Stimulated activated naive CD8-positive, alpha-beta T cell treated with anti-CD3 and anti-CD28 coated beads, Interleukin-15, Interleukin-2, amounts not matched to agents 100 U/mL and 50 U/mL, for 24 hours (primary cell): ENCODE measurements at places on chromosomes 6 and 20.
A peak's percentile ranks its signal among the peaks of the same experiment; 100 is the strongest.

GRCh38 chr6:41707565-41708200 is 27.7 kb downstream of the TFEB start:
- peak; percentile 45 for DNase-seq

GRCh38 chr20:11921321-11921720 is 3.6 kb downstream of the BTBD3 start:
- no peak for DNase-seq

DNA sequence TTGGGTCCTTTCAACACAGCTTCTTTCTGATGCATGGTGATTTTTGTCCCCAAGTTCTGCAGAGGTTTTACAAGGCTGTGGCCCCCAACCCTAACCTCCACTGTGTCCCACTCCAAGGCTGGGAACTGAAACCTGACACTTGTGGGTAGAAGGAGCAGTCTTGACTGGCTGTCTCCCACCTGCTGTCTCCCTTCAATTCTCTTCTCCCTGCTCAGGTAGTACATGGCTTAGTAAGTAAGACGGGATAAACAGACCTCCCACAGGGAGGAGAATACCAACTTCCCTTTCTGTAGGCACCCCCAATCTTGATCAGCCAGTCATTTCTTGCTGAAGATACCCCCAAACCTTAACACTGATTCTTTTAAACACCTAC is 25.0 kb downstream of the TGM6 start:
- DNase-seq, result no peak

DNA sequence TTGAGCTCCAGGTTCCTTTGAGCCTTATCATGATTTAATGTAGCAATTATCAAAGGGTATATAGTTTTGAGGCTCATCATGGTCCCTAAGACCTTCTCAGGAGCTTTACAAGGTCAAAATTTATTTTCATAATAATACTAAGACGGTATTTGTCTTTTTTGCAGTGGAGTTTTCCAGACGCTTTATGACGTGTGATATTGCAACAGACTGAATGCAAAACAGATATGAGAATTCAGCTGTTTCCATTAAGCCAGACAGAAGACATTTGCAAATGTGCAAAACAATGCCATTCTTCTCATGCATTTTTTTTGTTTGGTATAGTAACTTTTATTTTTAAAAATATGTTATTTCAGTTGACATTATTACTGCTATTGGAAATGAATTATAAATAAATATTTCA is 24.7 kb upstream of the CNKSR3 start:
- no peak for DNase-seq

DNA sequence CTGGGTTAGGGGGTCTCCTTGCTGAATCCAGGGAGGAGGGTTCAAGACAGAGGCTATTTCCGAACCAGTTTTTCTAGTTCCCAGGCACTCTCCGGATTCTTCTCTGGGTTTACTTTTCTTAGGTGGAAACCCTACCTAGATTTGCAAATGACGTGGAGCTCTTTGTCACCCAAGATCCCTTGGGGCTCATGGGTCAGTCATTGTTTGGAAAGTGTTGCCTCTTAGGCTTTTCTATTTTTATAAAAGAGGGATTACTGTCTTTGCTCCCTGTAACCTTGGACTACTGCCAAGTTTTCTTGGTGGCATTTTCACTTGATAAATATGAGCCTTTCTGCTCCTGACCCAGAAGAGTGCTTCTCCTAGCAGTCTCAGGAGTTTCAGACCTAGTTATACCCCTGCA is 33.6 kb downstream of the FAM209B start:
- no peak for DNase-seq

DNA sequence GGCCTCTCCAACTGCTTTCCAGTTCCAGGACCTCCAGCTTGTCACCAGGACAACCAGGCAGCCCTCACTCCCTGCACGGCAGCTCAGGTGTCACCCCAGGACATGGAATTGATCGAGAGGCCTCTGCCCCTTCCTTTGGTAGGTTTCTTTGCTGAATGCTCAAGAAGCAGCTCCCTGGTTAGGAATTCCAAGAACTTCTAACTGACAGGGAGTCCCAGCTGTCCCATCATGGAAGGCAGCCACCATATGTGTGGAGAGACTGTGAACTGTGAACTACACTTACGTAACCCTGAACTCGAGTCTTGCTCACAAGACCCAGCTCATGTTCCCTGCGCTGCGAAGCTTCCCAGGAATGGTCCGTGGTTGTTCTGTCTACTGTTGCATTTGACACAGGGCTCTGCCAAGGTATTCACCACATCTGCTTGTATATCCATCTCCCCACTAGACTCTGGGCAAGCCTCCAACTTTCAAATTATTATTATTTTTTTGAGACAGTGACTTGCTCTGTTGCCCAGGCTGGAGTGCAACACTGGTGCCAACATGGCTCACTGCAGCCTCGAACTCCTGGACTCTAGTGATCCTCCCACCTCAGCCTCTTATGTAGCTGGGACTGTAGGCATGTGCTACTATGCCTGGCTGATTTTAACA is 35.7 kb downstream of the MGME1 start:
- no peak for DNase-seq

GRCh38 chr20:4916971-4917881 is 84.1 kb downstream of the SLC23A2 start:
- no peak for DNase-seq

GRCh38 chr20:14915356-14915755 is 577.9 kb upstream of the FLRT3 start:
- DNase-seq, result no peak

- no peak for DNase-seq
Measured at GRCh38 chr20:1577906-1578305, 20.4 kb upstream of the SIRPD start.

DNA sequence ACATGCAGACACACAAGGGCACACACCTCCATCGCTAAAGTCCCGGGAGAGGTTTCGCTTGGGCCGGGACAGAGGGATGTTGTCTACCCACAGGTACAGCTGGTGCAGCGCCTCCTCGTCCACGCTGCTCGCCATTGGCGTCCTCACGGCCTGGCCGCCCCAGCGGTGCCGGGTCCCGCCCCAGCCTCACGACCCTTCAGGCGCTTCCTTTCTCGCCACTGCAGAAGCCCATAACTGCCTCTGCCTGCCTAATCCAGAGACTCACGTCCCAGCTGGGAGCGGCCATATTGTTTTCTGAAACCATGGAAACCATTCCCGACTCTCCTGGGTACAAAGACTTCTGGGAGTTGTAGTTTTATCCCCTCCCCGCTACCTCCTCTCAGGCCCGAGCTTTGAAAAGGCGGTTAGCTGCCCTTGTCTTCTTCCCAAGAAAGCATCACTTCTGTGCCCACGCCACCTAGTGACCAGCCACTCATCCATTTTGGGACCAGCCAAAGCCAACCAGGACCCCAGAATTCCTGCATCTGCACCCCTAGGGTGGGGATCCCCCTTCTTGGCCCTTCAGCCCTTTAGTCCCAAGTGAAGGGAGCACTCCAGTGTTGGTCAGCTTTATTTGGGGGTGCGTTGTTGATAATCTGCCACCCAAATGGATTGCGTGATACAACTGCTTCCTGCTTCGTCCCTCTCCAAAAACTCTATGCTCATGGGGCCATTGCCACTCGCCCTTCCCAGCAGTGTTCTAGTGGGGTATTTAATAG is at the start of gene SPEF1:
SPEF1 (minus strand) TSS at position 296 of the 758 bp plus-strand sequence; CDS start at position 135, 161 bp downstream.
- peak; percentile 46 for DNase-seq

- DNase-seq, result no peak
Measured at GRCh38 chr20:24676978-24677370, 207.5 kb downstream of the SYNDIG1 start.

DNA sequence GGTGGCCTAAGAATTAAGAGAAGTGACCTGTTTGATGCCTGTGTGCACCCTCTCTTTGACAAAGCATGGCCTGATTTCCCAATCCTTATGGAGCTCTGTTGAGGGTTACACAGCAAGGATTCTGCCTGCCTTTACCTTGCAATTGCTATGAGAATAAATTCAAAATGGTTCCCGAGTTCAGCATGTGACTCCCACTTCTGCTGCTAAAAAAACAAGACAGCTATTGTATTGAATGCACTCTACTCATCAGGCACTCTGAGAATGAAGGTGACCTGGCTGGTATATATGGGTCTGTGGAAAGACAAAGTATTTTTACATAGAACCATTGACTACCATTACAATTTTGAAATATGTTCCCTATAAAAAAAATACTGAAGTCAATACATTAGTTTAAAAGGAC is 190.3 kb downstream of the ATXN1 start:
- no peak for DNase-seq

- no peak for DNase-seq
Measured at GRCh38 chr6:28811873-28812272, 111.9 kb downstream of the TRIM27 start.

DNA sequence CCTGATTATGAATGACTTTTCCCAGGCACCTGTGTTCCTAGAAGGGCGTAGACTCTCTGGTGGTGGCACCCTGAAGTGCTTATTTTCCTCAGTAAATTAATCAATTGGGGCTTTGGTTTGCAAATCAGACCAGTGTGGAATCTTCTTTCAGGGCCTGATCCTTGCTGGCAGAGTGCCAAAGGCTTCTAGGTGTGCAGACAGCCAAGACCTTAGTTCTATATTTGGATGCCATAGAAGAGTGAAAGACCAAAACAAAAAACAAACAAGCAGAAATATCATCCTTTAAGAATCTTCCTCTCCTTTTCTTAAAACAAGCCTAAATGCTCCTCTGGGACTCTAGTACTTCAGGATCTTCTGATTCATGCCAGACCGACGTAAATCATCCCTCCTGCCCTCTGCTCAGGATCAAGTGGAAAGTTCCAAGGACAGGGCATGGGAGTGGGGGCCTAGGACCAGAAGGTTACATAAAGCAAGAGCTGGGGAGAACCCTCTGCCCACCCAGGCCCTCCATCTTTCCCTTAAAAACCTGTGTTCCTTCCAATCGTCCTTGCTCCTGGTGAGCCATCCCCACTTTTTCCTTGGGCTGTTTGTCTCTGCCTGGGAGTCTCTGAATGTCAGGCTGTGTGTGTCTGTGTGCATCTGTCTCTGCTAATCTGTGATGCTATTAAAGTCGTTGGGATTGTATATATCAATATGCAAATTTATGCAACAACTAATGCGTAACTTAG is 70.5 kb upstream of the MYLIP start:
- no peak for DNase-seq

GRCh38 chr6:44933108-44933507 is 395.0 kb upstream of the RUNX2 start:
- no peak for DNase-seq

GRCh38 chr20:54549658-54550326 is 74.4 kb downstream of the DOK5 start:
- DNase-seq, result no peak

DNA sequence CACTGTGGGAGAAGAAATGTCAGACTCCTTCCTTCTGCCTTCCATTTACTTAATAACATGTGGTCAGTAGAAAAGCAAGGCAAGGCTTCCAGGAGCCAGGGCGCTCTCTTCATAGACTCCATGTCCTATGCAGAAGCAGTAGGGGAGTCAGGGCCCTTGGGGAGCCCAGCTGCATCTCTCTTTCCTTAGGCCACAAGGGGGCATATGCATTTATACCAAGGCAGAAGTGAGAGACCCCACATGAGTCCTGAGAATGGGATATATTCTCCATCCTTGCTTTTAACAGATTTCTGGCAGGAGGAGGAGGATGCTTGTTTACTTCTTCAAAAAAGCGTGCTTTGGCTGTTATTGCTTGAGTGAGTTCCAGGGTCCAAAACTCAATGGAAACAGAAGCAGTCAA is 198.5 kb downstream of the HIVEP2 start:
- peak; percentile 18 for DNase-seq

DNA sequence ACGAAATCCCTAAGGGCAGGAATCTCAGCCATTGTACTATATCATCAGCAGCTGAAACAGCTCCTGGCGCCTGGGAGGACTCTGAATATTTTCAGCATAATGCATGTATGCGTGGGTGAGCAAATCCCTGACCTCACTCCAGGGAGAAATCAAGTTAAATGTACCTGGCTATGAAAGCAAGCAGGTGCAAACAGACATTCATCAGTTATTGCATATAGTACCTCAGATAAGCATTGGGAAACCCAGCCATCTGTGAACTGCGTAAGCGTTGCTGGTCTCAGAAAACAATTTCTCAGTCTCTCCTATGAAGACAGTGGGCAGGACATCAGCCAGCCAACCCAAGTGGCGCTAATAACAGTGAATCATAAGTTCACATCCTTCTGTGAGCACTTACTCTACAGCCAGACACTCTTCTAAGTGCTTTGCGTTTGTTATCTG is 622.6 kb downstream of the EPM2A start:
- DNase-seq, result no peak

DNA sequence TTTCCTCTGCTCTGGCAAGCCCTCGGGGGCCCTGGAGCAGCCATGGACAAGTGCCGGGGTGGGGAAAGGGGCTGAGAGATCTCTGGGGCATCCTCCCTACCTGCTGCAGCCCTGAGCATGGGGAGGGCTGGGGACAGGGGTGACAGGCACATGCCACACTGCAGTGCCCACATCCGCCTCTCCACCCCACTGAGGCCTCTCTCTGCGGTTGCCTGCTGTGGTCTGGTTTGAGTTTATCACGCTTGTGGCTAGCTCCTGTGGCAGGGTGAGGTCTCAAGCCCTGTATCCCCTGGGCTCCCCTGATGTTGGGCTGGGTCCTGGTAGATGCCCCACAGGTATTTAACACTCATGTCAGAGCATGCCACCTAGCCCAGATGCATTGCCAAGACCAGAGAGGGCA is 52.9 kb upstream of the MLN start:
- peak; percentile 79 for DNase-seq

DNA sequence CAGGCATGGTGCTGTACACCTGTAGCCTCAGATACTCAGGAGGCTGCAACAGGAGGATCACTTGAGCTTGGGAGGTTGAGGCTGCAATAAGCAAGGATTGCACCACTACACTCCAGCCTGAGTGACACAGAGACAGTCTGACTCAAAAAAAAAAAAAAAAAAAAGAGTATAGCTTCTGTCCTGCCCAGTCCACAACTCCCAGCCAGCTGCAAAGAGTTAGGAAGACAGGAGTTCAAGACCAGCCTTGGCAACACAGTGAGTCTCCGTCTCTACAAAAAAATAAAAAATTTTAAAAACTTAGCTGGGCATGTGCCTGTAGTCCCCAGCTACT is 28.3 kb upstream of the TLDC2 start:
- no peak for DNase-seq

DNA sequence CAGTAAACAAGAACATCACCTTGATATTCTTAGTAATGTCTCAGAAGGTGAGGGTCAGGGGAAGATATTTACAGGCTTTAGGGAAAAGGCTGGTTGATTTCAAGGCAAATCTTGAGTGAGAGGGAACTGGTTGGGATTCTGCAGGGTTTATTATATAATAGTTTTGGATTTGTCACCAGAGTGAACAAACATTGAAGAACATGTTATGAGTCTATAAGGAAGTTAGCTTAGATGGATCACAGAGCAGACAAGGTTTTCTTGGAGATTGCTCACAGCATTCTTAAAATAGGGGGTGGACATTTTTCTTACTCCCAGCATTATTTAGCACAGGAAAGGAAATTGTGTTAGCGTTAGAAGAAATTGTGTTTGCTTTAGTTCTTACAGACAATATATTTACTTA is 324.9 kb downstream of the LAMA2 start:
- no peak for DNase-seq
